T-helper 17 cell (primary cell): ENCODE measurements at places on chromosomes 13 and 19. TPM values are rescaled to one million over a fixed set of nuclear protein-coding genes. Genes with fewer than 3 reads are reported as not detected.

DNA sequence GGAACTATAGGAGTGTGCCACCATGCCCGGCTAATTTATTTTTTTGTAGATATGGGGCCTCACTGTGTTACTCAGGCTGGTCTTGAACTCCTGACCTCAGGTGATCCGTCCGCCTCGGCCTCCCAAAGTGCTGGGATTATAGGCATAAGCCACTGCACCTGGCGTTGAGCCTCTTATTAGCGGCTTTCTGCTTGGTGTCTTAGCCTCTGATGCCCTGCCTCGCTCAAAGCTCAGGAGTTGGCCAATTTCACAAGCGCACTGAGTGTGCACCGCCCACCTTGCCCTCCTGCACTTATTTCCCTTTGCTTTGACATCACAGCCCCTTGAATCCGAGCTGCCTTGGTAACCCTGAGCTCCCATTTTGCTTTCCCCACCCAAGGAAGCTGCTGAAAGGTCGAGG, 10.1 kb downstream of the YIPF2 start:
- DNase-seq: no peak

GRCh38 chr13:43688227-43688907, 98.4 kb downstream of the ENOX1 start:
- DNase-seq: no peak

DNA sequence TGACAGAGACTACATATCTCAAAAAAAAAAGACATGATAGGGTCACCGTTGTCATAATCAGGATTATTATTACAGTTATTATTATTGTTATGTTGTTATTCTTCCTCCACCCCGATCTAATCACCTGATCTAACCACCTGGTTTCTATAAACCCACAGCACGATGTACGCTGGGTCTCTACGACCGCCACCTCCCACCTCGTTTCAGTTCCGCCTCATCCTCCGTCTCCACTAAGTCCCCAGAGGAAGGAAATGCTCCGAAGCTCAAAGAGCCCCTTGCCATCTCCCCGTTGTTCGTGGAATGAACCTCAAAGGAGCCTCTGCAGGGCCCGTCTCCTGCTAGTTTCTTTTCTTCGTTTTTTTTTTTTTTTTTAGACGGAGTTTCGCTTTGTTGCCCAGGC, 15.9 kb upstream of the MEIS3 start:
- DNase-seq: no peak

DNA sequence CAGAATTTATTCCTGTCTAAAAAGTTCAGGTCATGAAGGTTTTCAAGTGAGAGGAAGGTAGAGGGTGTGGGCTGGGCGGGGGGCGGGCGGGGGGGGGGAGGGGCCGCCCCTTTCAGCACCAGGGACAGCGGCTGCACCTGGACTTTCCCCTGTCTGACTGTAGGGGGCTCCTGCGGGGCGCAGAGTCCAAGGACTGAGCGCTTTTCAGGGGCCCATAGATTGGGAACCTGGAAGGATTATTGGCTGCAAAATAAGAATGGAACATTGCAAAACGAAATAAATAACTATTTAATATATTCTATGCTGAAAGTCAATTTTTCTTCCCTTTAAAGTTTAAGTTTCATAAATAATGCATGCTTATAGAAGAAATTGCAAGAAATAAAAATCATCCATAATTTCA, 8.9 kb upstream of the CYP4F3 start:
- DNase-seq: no peak

GRCh38 chr19:51075998-51076397, 6.7 kb downstream of the KLK14 start:
- no peak for DNase-seq

KLK14 gene
- total RNA-seq: 0.39 TPM

DNA sequence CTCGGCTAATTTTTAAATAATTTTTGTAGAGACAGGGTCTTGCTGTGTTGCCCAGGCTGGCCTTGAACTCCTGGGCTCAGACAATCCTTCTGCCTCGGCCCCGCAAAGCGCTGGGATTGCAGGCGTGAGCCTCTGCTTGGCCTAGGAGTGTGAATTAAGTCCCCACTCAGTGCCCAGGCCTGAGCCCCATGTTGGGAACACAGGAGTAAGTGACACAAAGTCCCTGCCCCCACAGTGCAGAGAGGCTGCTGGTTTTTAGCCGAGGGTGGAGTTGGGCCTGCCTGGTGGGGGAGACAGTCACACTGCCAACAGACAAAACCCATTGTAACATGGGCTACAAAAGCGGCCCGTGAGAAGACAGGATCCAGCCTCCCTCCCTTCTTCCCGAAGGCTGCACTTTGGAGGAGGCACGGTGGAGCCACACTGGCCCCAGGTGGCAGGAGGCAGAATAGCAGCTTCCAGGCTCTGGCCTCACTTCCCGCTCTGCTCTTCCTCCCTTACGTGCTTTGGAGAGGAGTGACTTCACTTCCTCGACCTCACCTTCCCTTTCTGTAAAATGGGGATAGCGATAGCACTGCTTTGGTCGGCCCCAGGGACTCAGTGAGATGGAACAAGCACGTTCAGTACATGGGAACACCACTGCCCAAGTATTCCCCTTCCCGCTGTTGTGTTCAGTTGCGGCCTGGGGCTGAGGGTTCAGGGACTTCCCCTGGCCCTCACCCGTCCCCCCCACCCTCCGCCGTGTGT, 15.2 kb upstream of the EHD2 start:
- DNase-seq: peak; percentile 21

GRCh38 chr13:59776924-59777690, 386.6 kb downstream of the DIAPH3 start:
- no peak for DNase-seq

- DNase-seq: no peak
Measured at GRCh38 chr19:11324079-11324661, 15.3 kb downstream of the RAB3D start.

RFC3 gene
- total RNA-seq: 4.6 TPM

DNA sequence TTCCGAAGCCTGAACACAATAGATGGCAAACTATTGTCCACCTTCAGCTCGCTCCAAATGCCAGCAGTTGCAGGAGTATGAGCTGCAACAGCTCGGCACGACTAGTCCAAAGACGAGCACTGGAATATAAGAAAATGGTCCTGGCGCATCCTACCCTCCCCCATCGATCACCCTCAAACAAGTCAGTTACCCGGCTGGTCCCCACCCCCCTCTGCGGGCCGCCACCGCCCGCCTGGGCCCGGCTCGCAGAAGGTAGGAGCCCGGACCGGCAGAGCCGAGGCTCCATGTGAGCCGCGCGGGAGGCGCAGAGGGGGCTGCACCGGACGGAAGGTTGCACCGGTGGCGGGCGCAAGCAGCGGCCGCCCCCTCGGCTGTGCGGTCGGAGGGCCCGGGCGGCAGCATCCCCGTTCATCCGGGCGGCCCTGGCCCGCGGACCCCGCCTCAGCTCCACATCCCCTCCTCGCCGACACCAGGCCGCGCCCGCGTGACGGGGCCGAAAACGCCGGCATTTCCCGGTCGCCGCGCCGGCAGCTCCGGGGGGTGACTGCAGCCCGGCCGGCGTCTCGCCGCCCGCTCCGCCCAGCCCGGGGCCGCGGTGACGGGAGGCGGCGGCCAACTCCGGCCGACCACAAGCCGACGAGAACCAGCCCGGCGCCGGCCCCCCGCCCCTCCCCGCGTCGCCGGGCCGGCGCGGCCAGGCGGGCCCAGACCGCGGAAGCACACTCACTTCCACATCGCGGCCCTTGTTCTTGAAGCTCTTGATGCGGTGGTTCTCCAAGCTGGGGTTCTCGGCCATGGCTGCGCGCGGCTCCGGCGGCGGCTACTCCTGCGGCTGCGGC, 552 bp downstream of the KPNA3 start:
- DNase-seq: peak; percentile 49

DNA sequence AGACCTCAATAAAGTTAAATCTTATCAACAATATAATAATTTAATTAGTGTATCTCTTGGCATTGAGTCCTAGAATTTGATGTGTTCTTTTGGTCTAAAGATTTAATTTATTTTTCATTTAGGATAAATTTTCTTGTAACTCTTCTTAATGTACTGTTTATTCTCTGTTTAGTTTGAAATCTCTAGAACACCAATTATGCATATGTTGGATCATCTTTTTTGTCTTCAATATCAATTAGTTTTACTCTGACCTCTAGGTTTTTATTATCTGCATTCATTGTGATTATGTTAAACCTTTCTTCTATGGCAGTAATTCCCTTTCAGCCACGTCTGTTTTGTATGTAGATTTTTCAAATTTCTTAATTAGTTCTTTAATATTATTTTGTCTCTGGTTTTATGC, 93.8 kb upstream of the ARHGEF7 start:
- DNase-seq: no peak

- DNase-seq: no peak
Measured at GRCh38 chr13:20405691-20406090, 120.0 kb downstream of the CRYL1 start.

DNA sequence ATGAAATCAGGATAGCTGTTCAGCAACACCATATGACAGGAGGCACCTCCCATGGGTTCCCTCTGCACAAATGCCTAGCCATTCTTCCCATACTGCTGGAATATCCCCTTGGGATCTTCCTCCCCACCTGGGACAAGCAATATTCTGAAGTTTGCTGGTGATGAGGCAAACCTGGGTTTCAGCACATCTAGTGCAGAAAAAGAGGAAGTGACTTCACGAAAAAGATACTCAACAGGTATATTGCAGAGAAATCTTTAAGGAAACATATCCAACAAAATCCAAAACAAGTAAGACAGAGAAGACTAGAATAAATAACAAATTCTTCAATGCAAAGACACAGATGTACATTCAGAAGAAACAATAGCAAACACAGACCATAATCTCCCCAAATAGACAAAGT, 1497.0 kb downstream of the PCDH9 start:
- DNase-seq: no peak

- no peak for DNase-seq
Measured at GRCh38 chr19:34365463-34366401, 736 bp downstream of the GPI start.

GRCh38 chr19:32498648-32499200, 82.3 kb upstream of the PDCD5 start:
- DNase-seq: no peak

DNA sequence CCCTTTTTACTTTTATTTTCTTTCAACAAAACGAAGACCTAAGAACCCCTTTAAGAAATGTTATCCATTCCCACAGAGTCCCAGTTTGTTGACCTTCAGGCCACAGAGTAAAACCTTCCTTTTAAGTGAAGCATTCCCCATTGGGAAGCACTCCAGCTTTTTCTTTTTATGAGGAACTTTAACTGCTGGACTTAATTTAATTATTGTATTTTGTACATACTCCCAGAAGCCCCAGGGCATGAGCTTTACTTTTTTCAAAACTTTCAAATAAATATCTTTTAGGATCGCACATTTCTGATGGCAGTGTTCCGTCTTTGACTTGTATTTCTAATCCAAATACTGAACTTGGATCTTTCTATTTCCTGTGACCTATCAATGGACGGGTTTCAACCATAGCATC, 68.9 kb downstream of the ZIC5 start:
- no peak for DNase-seq

DNA sequence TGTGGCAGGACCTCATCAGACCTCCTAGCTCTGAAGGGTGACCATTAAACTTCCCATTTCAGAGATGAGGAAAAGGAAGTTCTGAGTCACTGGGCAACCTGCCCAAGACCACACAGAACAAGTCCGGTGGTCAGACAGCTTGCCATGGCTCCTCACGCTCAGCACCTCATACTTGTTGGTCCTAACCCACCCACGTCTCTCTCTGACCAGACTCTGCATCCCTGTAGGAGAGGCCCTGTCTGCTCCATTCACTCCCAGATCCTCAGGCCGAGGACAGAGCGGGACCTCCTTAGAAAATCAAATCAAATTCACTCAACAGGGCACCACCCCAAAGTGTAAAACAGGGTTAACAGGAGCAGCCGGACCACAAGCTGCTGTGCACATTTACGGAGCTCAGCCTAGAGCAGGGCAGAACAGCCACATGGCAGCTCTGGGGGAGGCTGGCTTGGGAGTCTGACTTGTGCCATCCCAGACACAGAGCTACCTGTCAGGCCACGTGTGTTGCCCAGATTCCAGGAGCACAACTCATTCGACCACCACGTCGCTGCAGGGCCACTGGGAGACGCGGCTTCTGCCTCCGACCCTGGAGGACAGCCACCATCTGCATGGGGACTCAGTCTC, 1.7 kb downstream of the MIER2 start:
- DNase-seq: no peak

IRS2 gene
- total RNA-seq: 101 TPM

DNA sequence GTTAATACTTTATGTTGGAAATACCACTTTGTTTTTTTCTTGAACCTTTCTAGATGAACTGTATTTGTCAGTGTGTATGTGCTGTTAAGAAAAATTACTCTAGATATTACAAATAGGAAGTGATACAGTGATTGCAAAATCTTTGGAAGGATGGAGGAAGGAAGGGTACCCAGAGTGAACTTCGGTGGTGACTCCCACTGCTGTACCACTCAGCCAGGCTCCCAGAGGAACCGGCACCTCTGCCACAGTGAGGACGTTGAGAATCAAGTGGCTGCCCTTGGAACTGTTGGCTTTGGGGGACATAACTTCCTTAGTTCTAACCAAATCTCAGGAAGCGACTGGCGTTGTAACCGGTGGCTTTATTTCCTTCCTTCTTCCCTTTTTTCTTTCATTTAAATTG, 184.7 kb downstream of the PCCA start:
- DNase-seq: no peak

DNA sequence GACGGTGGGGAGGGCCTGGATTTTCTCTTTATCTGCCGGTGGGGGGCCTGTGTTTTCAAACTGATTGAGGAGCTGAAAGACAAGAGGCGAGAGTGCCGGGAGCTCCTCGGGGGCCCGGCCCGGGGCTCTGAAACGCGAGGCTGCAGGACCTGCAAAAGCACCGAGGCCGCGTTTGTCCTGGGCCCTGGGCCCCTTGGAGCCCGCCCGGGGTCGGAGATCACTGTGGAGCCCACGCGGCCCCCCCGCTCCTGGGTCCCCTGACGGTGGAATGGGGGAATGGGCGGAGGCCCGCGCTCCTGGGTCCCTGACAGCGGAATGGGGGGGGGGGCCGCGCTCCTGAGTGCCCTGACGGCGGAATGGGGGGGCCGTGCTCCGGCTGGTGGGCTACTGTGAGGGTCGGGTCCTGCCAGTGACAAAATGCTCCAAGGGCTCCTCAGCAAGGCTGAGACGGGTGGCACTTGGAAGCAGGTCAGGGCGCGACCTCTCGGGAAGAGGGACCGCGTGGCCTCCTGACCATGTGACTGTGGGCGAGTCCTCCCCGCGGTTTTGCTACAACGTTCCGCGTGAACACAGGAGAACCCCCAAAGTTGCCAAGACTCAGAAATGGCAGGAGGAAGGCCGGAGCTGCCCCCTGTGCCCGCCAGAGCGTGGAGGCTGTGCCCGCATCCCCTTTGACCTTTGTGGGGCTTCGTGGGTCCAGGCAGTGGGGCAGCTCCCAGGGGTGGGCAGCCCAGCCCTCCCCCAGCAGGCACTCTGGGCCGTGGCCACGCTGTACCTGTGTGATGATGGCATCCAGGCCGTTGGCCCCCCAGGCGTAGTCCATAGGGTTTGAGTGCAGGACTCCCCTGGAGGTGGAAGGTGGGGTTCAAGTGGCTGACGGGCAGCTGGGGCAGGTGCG, 9.5 kb downstream of the FGF22 start:
- DNase-seq: no peak

GRCh38 chr19:54530866-54531265, 28.2 kb downstream of the LAIR2 start:
- no peak for DNase-seq

FCGBP gene
- total RNA-seq: 9.1 TPM
